ENCODE measurements at places on chromosomes 2 and 18.

GRCh38 chr2:44135771-44136170 lies 32.9 kb upstream of the PPM1B start:
- DNase-seq, result no peak

GRCh38 chr2:66578687-66579106 lies 143.8 kb downstream of the MEIS1 start:
- DNase-seq, result no peak

GRCh38 chr2:208573569-208573968 lies 167.0 kb downstream of the PTH2R start:
- DNase-seq, result no peak

GRCh38 chr2:216408426-216409290 lies 3.6 kb upstream of the SMARCAL1 start:
- DNase-seq, result no peak

- DNase-seq, result no peak
These were observed 9.8 kb downstream of the KCTD1 start for GRCh38 chr18:26538524-26538923.

DNA sequence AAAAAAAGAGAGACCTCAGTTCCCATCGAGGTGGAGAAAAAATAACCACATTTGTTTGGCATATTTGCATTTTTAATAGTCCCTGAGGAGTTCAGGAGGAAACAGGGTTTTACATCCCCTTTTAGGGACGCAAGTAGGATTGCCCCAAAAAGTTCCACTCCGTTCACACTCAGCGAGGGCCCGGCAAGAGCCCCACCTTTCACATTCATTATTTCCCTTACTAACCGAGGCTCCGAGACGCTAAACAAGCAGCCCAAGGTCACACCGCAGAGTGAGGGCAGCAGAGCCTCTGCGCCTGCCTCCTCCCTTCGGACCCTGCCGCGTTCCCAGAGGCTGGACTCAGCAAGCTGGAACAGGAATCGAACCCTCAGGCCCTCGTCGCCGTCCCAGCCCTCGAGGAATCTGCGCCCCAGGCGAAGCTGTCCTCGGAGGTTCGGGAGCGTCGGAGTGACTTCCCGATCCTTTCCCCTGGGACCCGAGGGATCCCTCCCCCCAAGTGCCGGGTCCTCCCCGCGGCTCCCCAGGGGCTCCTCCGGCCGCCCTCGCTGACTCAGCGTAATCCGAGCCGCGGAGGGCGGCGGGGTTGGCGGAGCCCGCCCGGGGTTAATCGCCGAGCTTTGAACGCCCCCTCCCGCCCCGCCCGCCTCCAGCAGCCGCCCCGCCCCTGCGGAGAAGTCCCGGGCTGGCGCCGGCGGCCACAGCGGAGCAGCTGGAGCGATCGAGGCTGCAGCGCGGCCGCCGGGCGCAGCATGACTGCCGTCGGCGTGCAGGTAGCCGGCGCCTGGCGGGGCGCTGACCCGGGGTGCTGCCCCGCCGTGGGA lies at the start of gene TMEM37:
TSS of gene TMEM37 (plus strand) at position 700 of the 821 bp plus-strand sequence. CDS start at position 750, 50 bp downstream.
- DNase-seq, result no peak

- DNase-seq, result no peak
These were observed 7.7 kb downstream of the LOXL3 start for GRCh38 chr2:74546004-74546403.

DNA sequence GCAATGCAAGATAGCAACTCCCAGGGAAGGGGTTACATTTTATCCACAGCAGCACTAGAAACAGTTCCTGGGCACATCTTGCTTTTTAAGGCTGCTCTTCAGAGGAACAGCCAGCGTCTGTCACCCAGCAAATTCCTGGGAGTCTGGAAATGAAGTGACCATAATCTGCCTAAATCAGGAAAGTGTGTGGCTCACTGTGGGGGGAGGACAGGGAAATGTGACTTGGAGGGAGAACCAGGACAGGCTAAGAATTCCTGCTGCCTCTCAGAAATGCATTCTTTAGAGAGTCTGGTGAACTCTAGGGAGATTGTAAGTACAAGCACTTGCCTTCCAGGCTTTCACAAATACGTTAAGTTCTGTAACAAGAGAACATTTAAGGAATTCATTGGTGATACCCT lies 364.3 kb upstream of the SPHKAP start:
- no peak for DNase-seq

DNA sequence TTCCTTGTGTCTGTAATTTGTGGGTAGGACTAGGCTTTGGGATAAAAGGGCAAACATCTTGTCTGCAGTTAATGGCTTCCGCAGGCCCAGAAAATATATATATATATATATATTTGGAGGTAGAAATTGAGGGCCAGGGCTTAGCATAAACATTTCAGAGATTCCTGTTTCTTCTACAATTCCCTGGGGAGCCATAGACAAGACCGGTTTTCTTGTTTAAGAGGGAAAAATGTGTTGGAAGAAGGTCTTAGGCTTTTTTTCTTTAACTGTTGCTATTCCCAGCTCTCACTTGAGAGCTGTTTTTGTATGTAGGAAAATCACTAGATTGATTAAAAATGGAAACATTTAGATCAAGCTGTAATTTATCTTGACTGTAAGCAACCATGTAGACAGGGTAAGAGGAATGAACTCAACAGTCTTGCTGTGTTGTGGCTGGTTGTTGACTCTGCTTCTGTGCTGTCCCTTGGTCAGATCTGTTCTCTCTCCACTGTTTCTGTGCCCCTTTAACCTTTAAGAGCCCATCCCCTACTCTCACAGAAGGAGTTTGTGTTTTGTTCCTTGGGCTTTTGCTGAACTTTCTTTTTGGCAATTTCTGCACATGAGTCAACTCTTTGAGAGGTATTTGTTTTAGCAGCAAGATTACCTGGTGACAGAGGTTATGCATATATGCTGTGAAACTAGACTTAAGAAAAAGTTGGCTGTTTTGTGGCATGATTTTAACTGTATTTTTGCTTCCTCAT lies 58.3 kb downstream of the EFEMP1 start:
- DNase-seq, result no peak

- DNase-seq, result no peak
These were observed 419.4 kb downstream of the DCDC2C start for GRCh38 chr2:4122726-4123125.

DNA sequence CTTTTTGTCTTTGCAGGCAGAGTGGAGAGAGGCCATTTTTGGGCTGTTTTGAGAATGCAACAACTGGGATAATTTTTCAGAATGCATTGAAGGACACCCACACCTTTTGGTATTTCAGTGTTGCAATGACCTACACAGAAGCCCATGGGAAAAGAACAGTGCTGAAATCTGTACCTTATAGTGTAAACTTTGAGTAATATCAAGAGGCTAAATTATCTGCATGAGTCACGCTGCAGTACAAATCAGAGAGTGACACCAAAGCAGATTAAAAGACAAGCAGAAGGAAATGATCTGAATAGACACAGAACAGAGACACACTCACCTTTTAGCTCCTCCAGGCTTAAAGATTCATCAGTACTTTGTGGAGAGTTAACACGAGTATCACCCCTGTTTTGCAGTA lies 265.3 kb downstream of the PAX3 start:
- no peak for DNase-seq

DNA sequence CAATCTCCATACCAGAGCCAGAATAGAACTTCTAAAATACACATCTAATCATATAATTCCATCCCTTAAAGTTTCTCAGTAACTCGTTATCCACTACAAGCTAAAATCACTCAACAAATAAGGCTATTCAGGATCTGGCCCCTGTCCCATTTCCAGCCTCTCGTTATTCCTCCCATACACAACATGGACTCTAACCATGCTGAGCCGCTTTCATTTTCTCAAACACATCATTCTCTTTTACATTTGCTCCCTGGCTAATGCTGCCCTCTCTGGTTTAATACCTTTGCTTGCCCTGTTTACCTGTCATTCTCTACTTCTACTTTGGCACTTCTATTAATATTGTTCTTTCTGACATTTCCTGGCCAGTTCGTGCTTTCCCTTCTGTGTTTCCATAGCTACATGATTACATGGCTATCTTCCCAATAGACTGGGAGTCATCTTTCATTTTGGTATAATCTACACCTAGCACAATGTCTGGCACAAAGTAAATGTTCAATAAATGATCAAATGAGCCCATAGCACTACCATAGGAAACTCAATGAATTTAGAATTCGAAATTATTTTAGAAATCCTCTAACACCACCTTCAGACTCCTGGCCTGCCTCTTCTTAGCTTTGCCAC lies 163.6 kb upstream of the VRK2 start:
- DNase-seq, result no peak

- DNase-seq, result no peak
These were observed 86.6 kb downstream of the ACOXL start for GRCh38 chr2:110818767-110819481.

- DNase-seq, result no peak
These were observed 95.9 kb downstream of the LPIN1 start for GRCh38 chr2:11842336-11842735.

GRCh38 chr18:32368991-32369390 lies 101.7 kb downstream of the GAREM1 start:
- DNase-seq, result no peak

DNA sequence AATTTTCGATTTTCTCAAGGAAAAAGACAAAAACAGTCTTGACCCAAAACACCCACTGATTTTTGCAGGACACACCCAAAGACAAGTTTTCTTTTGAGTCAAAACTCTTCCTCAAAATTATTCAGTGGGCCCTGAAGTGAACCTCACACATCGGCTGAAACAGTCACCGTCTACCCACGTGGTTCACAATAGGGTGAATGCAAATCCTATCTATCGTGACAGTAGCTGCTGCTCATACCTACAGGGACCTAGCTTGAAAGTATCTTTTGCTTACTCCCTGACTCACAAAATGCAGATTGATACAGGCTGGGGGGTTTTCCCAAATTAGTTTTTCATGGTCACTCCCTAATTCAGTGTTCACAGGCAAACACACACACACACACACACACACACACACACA lies 10.7 kb upstream of the CD226 start:
- DNase-seq, result no peak

GRCh38 chr2:193583638-193584400 lies 1389.1 kb upstream of the TMEFF2 start:
- no peak for DNase-seq

GRCh38 chr2:45786836-45787357 lies 135.4 kb downstream of the PRKCE start:
- no peak for DNase-seq

- DNase-seq, result no peak
These were observed 256.9 kb downstream of the DCC start for GRCh38 chr18:52596748-52597435.

DNA sequence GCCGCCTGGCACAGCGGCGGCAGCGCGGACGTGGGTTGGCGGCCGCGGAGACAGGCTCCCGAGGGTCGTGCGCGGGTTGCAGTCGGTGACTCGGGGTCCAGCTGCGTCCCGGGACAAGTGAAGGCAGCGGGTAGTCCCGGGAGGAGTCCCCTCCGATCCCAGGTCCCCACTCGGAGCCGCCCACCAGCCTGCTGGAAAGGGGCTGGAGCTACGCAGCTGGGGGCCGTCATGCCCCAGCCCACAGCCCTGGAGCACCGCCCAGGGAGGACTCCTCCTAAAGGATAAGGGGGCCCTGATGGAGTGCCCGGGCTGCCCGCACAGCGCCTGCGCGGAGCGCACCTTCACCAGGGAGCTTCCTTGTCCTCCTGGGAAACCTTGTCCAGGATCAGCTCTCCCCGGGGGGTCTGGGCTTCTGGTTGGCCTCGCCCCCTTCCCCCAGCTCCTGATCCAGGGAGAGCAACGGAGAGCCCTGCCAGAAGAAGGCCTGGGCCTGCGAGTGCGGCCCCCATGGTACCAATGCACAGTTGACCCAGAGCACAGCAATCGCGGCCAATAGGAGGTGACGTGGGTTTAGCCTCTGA lies 25.9 kb upstream of the ALPP start:
- no peak for DNase-seq

GRCh38 chr2:85164145-85164569 lies 31.0 kb downstream of the TCF7L1 start:
- DNase-seq, result no peak

DNA sequence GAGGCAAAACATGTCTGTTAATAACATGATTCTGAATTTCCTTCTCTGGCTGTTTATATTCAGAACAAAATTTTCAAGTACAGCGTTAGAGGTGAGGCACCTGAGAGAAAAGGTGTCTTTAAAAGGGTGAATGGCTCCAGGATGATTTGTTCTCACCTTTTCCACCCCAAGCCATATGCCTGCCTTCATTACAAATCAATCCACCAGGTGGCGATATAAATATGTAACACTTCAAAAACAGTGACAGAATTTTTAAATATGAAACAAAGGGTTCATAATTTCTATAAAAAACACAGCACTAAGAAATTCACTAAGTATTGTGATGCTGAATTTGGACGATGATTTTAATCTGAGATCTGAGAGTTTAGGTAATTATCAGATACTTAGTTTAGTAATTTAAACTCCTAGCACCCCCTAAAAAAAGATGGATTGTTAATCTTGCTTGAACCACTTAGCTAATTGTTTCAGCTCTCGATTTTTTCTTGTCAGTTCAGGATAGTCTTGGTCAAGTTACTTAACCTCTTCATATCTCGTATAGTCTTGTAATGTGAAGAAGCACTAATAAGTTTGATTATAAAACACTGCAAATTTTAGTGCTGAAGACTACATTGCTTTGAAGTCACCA lies 528.8 kb downstream of the CPS1 start:
- no peak for DNase-seq

DNA sequence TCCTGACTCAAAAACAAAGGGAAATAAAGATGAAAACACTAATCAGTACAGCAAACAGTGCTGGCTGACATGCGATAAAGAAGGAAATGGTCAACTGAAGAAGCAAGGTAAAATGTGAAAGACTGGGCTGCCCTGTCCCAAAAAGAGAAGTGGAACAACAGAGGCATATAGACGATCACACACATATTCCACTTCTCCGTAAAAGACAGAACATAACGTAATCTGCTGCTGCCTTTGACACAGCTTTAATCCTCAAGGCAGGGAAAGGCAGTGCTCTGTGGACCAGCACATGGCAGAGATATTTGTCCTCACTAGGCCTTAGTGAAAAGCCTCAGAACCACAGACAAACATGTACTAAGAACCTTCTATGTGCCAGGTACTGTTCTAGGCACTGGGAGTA lies 24.3 kb upstream of the REL start:
- DNase-seq, result no peak

DNA sequence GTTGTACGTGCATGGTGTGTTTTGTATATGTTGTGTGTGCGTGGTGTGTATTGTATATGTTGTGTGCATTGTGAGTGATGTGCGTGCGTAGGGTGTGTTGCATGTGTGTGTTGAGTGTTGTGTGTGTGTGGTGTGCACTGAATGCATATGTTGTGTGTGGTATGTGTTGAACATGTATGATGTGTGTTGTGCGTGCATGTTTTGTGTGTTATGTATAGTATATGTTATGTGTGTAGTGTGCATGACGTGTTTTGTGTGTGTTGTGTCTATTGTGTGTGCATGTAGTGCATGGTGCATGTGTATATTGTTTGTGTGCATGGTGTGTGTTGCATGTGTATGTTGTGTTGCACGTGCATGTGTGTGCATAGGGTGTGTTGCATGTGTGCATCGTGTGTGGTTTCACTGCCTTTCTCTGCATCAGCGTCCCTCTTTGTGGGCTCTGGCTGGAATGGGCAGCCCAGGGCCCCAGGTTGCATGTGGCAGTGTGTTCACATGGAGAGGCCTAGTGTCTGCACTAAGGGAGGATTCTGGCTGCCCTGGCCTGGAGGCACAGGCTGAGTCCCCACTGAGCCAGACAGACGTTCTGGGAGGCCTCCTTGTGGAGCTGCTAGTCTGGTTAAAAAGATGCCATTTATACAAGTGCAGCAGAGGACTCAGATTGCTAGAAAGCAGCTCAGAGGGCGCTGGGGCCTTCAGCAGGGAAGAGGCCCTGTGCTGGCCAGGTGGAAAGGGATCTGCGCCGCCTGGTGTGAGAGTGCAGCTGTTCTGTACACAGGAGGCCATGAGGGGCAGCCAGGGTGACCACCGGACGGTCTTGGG lies 107.2 kb downstream of the FAM168B start:
- no peak for DNase-seq
